Diencephalon (tissue), 1 donor: ENCODE measurements at places on chromosomes 11 and 22. TPM values are rescaled to one million over a fixed set of nuclear protein-coding genes. Genes with fewer than 3 reads are reported as not detected.

The H19 gene
- total RNA-seq: 9.5 TPM

The LGR4 gene
- 36.9 TPM for total RNA-seq

The FOLH1 gene
- total RNA-seq: 4.6 TPM

The PRMT3 gene
- total RNA-seq: 21.7 TPM

The OR4C3 gene
- not detected for total RNA-seq

The TRIM49D1 gene
- total RNA-seq: not detected

The SHANK3 gene
- total RNA-seq: 13.6 TPM
